Activated effector memory CD4-positive, alpha-beta T cell treated with anti-CD3 and anti-CD28 coated beads, Interleukin-2, amount 50 U/mL, for 16 hours (primary cell): ENCODE measurements at places on chromosomes 6 and 20.
A peak's percentile ranks its signal among the peaks of the same experiment; 100 is the strongest.

DNA sequence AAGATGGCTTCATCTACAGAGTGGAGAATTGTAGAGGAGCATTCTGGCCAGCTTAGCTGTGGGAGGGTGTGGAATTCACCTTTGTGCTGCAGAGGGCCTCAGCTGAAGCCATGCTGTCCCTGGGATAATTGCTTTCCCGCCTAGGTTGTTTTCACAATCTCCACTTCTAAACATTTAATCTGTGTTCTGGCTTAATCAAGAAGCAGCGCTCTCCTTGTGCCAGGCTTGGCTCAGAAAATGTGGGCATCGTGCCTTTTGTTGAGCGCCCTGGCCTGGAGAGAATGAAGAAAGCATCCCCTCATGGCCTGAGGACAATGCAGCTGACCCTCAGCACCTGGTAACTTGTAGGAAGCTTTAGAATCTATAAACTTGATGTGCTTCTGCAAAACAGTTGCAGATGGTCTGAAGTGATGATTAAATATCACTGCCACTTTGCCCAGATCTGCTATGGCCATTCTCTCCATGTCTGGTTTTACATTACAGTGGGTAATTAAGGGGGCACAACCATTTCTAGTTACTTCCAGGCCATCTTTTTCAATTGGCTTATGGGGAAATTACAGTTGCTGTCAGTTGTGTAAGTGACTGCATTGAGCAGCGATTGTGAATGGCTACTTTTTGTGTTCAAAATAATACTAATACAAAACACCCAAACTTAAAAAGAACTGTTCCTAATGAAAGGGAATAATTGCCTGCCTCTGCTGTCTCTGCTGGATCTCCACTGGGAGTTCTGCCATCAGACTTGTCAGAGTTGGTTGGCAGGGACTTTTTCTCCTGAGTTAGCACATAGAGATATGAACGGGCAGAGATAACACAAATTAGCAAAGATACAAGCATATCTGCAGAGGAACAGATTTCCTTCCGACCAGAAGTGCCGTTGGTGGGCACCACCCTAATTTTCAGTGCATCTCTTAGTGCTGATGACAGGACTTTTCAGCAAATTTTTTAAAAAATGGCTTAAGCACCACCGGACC is 18.4 kb downstream of the CTNNBL1 start:
- no peak for DNase-seq

DNA sequence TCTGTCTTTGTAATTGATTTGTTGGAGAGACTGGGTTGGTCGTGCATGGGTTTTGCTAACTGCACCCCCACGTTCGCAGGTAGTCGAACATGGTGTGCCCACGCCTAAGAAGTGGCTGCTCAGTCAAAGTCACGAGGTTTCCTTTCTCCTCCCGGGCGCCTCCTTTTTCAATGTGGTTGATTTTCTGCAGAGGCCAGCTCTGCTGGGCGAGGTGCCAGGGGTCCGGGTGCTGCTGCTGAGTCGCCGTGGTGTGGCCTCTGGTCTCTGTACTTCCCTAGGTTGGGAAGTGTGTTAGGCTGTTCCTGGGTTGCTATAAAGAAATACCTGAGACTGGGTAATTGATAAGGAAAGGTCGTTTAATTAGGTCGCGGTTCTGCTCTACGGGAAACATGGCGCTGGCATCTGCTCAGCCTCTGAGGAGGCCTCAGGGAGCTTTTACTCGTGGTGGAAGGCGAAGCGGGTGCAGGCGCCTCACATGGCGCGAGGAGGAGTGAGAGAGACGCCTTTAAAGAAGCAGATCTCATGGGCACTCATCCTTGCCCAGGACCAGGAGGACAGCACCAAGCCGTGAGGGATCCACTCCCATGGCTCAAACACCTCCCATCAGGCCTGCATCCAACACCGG is 14.1 kb downstream of the OSBPL2 start:
- DNase-seq, result no peak

DNA sequence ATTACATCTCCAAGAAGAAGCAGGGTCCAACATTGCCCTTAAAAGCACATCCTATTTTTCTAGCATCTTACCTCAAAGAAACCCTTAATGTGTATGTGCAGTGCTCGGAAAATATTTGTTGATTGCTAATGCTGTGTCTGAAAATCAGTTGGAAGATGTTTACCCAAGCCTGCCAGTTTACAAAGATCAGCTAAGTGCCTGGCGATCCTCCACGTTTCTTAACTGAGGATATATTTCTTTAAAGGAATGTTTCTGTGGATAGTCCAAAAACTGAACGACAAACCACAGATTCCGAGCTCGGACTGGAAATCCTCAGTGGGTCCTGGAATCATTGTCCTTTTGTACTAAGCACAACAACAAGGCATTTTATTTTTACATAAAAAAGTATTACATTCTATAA is 595.7 kb upstream of the ARID1B start:
- no peak for DNase-seq

DNA sequence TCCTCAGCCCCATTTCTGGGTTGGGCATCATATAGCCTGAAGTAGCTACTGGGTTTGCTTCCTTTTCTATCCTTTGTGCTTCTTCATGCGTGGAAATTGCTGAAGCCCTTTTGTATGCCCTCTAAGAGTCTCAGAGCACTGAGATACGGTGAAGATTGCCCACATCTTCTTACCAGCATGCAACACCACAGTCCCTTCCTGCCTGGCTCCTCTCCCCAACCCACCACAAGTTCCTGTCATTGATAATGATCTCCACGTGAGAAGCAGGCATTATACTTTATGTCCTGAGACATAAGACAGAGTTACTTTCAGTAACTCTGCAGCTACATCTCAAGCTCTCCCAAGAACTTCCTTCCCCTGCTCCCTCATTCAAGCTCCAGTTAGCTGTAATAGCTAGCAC is 15.8 kb upstream of the PLCB4 start:
- DNase-seq, result no peak

DNA sequence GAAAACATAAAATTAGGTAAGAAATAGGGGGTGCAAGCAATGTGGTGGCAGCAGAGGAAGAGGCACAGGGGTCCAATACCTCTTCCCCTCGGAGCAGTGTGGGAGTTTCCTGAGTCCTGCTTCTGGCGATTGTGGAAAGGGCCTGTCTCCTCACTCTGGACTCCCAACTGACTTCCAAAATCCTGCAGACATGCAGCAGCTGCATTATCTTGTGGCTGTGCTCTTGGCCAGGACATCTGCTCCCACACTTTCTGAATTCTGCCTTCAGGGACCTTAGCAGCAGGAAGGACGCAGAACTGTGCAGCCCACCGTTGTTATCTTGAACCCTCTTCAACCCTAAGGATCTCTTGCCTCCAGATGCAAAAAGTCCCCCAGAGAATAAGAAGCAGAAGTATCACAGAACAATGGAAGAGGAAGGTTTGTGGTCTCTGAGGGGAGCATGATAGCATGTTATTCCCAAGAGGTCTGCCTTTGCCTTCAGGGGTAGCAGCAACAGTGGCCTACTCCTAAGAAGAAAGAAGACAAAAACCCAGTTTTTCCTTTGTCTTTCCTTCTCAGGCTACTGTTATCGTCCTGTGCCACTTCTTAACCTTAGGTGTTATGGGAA is 102.5 kb upstream of the EMILIN3 start:
- no peak for DNase-seq

DNA sequence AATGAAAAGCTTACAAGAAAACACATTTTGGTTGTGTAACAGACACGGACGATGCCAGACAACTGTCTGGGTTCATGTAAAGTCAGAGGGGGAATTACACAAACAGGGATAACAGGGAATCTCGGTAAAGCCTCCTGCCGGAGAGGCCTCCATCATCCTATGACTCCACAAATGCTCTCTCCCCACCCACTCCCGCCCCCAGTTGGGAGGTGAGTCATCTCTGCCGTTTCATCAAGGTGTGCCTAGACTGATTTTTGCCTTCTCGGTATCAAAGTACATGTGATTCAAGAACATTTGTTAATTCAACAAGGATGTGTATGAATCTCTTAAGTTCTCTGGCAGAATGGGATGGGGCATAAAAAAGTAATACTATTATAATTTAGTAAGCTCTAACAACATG is 304.9 kb upstream of the PRDM1 start:
- peak; percentile 88 for DNase-seq

DNA sequence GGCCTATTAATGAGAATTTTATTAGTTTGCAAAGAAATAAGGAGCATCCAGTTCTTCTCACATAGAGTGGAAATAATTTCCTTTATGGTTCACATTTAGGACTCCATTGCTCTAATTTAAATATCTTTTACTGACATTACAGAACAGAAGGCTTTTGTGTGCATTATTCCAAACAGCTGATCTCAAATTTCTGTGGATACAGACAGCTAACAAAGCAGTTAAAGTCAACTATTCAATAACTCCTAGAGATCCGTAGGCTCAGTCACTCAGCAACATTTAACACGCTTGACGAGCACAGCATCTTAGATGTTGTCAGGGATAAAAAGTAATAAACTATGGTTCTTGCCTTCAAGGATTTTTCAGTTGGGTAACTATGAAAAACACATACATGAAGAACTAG is 305.8 kb upstream of the SYNCRIP start:
- DNase-seq, result no peak

DNA sequence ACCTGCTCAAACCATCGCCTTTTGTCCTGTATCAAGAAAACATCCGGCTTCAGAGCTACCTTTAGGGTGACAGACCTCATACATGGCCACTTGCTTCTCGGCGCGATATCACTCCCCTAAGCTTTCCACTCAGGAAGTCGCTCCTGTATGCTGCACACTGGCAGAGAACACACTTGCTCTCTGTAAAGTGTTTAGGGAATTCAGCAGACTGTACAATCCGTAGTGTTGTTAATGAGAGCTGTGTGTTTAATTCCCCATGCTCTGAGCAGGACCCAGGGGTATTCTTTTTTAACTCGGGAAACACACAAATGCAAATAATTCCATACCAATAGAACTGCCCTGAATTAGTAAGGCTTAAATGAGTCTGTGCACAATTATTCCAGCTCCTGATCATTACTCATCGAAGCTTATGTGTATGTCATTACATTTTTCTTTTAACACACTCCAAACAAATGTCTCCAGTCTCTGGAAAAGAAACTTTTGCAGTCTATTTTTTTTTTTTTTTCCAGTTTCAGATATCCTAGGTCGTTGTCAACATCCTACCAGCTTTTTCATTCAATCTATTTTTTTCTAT is 338.7 kb upstream of the ARID1B start:
- no peak for DNase-seq

DNA sequence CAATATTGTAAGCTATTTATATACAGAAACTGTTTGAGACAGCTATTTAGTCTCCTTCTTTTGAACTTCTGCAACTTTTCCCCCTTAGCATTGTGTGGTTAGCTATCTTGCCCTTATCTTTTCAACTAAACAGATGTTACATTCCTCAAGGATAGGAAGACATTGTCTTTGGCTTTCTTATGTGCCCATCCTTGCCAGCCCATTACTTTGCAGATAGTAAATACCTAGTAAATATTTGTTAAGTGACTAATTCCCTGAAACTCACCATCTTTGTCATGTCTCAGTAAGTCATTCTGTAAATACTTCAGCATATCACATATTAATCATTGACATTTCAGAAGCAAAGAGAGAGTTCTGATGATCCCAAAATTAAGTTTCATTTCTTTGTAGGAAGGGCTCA is 69.1 kb upstream of the FLRT3 start:
- no peak for DNase-seq

- DNase-seq, result peak; percentile 77
Measured at GRCh38 chr20:49712996-49713752, 504 bp downstream of the B4GALT5 start.

GRCh38 chr20:47354714-47355488 is 1.6 kb downstream of the ZMYND8 start:
- DNase-seq, result no peak

DNA sequence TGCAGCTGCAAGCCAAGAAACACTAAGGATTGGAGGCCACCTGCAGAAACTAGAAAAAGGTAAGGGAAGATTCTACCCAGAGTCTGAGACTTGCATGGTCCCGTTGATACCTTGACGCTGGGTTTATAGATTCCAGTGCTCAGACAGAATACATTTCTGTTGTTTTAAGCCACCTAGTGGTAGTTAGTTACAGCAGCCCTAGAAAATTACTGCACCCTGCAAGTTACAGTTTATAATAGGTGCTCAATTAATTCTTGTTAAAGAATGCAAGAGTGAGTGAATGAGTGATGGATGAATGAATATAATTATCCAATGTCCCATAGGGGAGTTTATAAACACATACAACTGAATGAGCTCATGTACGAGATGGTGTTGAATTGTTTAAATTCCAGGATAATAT is 453.1 kb upstream of the SLC35B3 start:
- no peak for DNase-seq

DNA sequence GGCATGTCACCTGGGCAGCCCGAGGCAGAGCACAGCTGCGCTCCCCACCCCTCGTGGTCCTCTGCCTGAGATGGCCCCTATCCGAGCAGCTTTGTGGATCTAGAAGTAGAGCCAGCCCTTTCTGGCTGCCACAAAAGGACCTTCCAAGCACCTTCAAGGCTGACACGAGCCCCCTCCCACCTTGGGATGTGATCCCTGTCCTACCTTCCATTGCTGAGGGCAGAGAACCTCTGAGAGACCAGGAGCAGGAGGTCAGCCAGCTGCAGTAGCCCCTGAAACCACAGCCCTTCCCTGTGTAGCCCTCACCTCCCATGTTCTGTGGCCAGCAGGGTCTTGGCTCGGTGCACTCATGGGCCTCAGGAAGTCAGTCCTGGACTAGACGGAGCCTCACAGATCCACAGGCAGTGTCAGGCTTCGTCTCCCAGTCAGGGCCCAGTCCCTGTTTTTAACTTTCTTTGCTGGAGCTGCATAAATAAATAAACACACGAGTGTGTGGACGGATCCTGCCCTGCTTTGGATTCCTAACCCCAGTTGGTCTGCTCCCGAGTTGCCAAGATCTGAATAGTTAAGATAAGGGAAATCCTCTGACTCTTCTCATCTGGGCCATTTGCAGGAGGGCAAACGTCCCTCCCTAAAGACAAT is 507.7 kb downstream of the PREX1 start:
- no peak for DNase-seq

GRCh38 chr20:22080985-22081384 is 375.5 kb downstream of the PAX1 start:
- no peak for DNase-seq

- DNase-seq, result no peak
Measured at GRCh38 chr20:15597306-15597705, 975.9 kb downstream of the KIF16B start.

- DNase-seq, result no peak
Measured at GRCh38 chr6:156820089-156820798, 43.1 kb downstream of the ARID1B start.

DNA sequence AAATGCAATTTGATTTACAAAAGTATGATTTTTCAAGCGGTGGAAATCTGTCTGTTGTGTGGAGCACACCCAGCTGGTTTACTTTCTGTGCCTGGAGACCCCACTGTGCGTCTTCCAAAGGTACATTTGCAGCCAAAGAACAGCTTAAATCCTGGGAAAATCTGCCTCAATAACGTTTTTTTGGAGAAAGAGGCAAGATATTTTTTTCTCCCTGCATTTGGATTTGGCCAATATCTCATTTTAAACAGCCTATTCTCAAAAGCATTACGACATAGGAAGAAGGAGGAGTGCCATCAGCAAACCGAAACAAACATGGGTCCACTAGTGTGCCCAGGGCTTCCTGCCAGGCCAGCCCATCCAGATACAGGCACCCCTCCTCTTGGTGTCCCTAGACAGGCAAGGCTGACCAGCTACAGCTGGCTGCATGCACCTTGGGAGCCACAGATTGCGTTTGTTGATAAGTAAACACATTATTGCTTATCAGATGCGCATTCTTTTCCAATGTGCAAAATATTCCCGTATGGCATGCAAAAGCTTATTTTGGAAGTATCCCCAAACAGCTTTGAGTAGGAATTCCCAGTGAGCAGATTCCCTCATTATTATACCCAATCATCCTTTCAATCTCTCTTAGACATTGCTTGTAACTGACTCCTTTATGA is 184.5 kb upstream of the MARCKS start:
- DNase-seq, result no peak
